ENCODE measurements at places on chromosomes 13 and 19.
A peak's percentile ranks its signal among the peaks of the same experiment; 100 is the strongest.

GRCh38 chr19:54173951-54174834, 1.2 kb upstream of the TMC4 start:
- no peak for DNase-seq

- no peak for DNase-seq
Measured at GRCh38 chr13:23690668-23691067, 120.5 kb downstream of the TNFRSF19 start.

DNA sequence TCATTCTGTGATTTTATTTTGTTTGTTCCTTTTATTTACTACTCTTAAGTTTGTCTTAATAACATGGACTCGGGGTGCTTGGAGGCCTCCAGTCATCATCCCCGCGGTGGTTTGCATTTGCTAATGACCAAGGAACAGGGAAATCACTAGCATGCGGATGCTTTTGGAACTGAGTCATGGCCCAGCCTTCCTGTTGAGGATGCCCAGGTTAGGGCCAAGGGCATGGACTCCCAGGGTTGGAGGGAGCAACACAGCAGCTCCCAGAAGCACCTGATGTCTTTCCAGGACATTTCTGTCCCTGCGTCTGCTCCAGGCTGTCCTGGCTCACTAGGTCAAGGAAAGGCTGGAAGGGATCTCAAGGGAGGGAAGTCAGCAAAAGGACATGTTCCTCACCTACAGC, 423.7 kb upstream of the TSHZ3 start:
- no peak for DNase-seq

GRCh38 chr13:106714271-106714982, 146.5 kb upstream of the ARGLU1 start:
- DNase-seq, result no peak

DNA sequence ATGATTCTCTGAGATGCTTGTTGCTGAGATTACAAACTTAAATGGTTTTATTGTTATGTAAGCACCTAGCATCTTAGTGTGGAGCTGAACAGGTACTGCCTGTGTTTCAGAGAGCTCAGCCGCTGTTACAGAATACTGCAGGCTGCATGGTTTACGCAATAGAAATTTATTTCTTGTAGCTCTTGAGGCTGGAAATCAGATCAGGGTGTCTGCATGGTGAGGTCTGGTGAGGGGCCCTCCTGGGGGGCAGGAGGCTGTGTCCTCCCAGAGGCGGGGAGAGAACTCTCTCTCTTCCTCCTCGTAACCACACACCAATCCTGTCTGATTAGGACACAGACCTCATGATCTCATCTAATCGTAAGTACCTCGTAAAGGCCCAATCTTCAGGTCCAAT, 13.1 kb downstream of the ATP11A start:
- DNase-seq, result no peak

- DNase-seq, result no peak
Measured at GRCh38 chr19:16325161-16325527, 518 bp downstream of the KLF2 start.

DNA sequence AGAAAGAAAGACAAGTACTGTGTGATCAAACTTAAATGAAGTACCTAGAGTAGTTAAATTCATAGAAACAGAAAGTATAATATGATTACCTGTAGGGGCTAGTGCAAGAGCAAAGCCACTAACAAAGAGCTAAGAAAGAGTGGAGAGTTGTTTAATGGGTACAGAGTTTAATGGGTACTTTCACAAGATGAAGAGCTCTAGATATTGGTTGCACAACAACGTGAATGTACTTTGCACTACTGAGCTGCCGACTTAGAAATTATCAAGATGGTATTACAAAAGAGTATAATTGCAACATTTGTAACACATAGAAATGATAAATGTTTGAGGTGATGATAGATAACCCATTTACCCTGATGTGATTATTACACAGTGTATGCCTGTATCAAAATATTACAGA, 140.3 kb upstream of the GPC6 start:
- DNase-seq, result no peak

DNA sequence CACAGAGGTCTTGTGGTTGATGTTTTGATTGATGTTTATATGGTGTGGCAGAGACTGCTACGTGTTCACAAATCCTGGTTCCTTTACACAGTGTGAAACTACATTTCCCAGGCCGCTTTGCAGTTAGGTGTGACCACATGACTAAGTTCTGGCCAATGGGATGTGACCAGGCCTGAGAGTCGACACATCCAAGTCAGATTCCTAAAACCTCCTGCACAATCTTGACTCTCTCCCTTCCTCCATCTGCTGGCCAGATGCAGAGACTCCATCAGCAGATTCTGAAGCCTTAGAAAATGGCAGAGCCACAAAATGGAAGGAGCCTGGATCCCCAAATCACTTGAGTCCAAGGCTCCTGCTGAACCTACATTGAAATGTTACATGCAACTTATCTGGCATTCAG, 12.6 kb downstream of the CD37 start:
- DNase-seq, result no peak

- no peak for DNase-seq
Measured at GRCh38 chr13:106151056-106151699, 384.3 kb downstream of the EFNB2 start.

- no peak for DNase-seq
Measured at GRCh38 chr13:67792151-67792676, 562.1 kb upstream of the PCDH9 start.

- DNase-seq, result no peak
Measured at GRCh38 chr13:97583907-97584497, 150.0 kb downstream of the RAP2A start.

- DNase-seq, result peak; percentile 88
Measured at GRCh38 chr19:35248310-35249145, at the start of gene LSR. LSR (plus strand) TSS chr19:35249002; CDS start chr19:35249023, 21 bp downstream.

DNA sequence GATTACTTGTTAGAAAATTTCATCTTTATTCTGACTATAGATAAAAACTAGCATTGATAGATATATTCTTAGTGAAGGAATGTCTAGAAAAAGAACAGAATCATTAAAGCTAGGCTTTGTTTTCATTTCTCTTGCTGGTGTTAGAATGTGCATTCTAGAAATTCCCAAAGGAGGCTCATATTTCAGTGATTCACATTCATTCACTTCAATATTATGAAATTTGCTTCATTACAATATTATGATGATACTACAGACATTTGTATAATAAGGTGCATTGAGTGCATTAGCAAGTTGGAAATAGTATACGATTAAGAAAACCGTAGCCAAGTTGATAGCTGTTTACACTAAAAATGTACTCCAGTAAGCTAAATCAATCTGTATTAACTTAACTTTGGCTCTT, 70.7 kb upstream of the MYCBP2 start:
- no peak for DNase-seq

- peak; percentile 96 for DNase-seq
Measured at GRCh38 chr19:46856062-46857022, 4.5 kb upstream of the ARHGAP35 start.

- no peak for DNase-seq
Measured at GRCh38 chr13:52852444-52852843, 4.0 kb upstream of the PCDH8 start.

- DNase-seq, result no peak
Measured at GRCh38 chr19:58058467-58058866, 615 bp upstream of the ZNF135 start.

- peak; percentile 77 for DNase-seq
Measured at GRCh38 chr19:56105090-56105701, 15.9 kb downstream of the ZNF787 start.

GRCh38 chr13:112657850-112658445, 31.9 kb upstream of the ATP11A start:
- DNase-seq, result peak; percentile 60

GRCh38 chr19:13797870-13798269, 2.6 kb downstream of the ZSWIM4 start:
- no peak for DNase-seq

DNA sequence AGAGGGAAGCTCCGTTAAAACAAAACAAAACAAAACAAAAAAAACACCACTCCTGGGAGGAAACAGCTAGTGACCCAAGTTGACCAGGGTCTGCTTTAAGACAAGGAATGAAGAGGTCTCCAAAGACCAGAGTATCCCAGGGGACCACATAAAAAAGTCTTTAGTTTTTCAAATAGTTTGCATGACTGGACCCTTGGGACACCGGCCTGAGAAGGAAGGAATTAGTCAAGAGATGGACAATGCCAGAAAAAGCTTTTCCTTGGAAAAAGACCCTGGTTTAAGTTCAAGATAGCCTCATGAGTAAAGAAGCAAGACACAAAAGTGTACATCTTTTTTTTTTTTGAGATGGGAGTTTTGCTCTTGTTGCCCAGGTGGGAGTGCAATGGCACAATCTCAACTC, 12.5 kb upstream of the PNMA8B start:
- DNase-seq, result no peak

GRCh38 chr19:900302-901111, 7.2 kb downstream of the RNU6-9 start:
- no peak for DNase-seq

DNA sequence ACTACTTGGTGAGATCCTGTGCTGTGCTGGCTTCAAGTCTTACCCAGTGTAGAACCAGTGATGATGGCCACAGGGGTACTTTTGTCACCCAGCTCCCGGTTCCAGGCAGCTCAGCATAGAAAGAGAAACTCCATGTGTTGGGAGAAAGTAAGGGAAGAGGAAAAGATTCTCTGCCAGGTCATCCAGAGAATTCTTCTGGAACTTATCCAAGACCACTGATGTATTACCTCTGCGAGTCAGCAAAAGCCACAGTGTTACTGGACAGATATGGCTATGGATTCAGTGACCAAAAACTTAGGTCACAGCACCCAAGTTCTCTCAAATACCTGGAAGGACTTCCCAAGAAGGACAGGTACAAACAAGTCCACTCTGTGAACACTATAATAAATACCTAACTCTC, 399.5 kb upstream of the MIR17HG start:
- no peak for DNase-seq

DNA sequence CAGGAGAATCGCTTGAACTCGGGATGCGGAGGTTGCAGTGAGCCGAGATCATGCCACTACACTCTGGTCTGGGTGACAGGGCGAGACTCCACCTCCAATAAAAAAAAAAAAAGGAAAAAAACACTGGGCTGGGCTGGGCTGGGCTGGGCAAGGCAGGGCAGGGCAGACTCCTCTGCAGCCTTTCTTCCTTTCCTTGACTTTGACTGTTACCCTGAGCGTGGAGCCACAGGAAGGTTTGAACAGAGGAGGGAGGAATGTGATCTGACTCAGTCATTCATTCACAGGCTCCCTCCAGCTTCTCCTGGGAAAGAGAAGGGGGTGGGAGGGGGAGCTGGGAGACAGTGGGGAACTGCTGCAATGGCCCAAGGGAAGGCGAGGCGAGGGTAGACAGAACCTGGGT, 2.7 kb upstream of the ACTN4 start:
- no peak for DNase-seq

GRCh38 chr19:7622933-7623685, 6.2 kb downstream of the XAB2 start:
- DNase-seq, result no peak

DNA sequence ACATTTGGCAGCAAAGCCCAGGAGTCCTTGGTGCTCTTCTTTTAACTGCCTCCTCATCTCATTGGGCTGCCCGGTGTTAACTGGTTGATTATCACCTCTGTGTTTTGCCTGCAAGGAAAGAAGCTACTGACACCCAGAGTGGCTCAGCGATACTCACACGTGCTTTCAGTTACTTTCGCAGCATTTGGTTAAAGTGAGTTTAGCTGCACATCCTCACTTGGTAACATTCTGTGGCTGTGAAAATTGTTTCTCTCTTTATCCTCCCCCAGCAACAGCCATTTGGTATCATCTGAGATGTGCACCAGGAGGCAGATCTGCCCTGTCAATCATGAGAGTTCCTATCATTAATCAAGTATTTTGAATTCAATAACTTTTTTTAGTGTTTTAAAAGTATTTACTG, 44.6 kb upstream of the GPR183 start:
- no peak for DNase-seq

GRCh38 chr19:40906512-40906911, 24.5 kb upstream of the CYP2A7 start:
- no peak for DNase-seq

- peak; percentile 27 for DNase-seq
Measured at GRCh38 chr13:20424949-20425348, 100.7 kb downstream of the CRYL1 start.

- no peak for DNase-seq
Measured at GRCh38 chr13:112270951-112271350, 105.2 kb upstream of the SPACA7 start.

DNA sequence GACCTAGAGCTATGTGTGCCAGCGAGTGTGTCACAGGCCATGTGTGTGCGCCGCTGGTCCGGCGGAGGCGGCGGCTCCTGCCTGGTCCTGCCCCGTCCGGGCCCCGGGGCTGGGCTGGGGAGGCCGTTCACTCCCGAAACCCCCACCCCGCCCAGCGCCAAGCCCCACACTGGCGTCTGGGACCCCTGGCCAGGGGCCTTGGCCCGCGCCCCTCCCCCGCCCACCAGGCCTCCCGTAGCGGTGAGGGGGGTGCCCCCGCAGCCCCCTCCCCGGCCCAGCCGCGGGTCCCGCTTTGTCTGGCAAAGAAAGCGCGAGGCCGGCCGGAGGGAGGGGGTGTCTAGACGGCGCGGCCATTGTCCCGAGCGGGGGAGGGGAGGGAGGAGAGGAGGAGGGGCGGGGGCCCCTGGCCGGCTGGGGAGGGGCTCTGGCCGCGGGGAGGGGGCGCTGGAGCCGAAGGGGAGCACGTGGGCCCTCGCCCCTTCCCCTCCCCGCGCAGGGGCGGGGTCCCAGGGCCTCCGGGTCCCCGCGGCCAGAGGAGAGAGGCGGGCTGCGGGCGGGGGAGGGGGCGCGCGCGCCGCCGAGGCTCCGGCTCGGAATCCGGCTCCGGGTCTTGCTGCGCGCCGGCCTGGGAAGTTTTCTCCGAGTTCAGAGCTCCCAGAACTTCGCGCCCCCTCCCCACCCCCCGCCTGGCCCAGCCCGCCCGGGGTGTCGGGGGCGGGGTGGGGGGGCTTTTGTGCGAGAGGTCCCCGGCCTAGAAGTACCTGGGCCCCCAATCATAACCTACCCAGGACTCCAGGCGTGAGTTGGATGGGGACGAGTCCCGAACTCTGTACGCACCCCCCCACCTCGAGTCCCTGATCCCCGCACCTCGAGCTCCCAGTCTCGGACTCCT, 888 bp downstream of the NOTCH3 start:
- no peak for DNase-seq

DNA sequence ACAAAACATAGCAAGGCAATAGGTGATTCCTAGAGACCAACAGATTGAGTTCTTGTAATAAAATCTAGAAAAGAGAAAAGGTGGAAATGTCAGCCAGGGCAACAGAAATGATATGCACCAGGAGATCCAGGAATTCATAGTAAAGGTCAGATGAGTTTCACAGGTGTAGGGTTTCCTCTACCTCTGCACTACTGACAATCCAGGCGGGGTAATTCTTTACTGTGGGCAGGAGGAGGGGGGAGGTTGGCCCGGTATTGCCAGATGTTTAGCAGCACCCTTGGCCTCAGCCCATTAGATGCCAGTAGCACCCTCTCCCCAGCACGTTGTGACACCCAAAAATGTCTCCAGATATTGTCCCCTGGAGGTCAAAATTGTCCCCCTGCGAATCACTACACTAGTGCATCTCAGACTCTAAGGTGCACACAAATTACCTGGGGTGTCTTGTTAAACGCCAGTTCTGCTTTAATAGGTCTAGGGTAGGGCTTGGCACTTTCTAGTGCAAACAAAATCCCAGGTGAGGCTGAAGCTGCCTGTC, 3.5 kb upstream of the UBAC2 start:
- no peak for DNase-seq

- DNase-seq, result peak; percentile 89
Measured at GRCh38 chr19:41144403-41144802, 30.2 kb downstream of the CYP2F1 start.

Measured in mucosa of gallbladder (tissue), 1 donor.